ENCODE measurements at places on chromosomes 7 and 10.

DNA sequence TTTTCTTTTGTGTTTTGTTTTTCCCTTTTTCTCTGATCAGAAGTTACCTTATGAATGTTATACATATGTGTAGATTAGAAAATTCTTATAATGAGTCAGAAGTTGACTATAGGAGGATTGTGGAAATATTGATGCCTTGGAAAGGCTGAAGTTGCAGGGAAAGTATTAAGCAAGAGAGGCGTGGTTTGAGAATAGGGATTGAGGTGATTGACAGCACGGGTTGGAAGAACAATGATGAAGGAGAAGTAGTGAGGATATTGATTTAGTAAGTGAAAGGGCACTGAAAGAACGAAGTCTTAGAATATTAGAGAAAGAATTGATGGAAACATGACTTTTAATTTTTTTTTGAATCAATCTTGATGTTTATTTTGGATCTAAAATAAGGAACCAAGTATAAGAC is 176.0 kb downstream of the EXOC4 start:
- no peak for DNase-seq

- DNase-seq, result no peak
Measured at GRCh38 chr7:52959336-52959735, 76.1 kb upstream of the POM121L12 start.

GRCh38 chr10:27138277-27138676 is 15.9 kb downstream of the YME1L1 start:
- DNase-seq, result no peak

DNA sequence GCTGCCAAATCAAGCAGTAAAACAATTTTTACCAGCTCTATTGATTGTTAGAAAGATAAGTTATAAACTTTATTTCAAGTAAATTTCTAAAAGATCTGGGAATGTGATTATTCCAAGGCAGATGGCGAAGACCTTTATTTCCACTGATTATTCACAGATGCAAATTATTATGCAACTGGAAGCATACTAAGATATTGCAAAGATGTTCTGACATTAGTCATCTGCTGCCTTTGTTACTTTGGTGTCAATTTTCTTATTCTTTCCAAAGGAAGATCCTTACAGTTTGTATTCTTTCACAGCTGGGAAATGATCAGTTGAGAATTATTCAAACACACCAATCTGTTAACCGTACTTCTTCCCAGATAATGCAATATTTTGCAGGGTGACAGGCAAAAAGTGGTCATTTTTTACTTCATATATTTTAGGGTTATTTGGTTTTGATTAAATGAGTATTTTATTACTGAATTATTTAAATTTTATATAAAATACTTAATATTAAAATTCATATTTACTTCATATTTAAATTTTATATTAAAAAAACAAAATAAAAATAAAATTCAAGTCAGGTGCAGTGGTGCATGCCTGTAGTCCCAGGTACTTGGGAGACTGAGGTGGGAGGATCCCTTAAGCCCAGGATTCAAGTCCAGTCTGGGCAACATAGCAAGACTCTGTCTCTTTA is 171.3 kb downstream of the FZD1 start:
- DNase-seq, result no peak

DNA sequence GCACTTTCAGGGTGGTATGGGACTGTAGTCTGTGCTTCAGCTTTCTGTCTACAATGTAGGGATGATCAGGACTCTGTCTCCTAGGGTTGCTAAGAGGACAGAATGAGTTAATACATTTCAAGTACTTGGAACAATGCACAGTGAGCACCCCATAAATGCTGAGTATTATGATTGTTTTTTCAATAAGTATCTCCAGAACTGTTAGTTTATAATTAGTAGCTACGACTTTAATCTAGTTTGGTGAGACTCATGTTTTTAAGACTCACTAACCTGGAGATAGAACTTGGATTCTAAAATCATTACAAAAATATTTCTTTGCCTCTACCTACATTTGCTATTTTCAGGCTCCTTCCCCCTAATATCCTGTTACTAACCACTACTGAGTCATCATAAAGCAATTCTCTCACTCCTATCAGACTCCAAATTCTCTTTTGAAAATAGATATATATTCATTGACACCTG is 95.3 kb downstream of the CPED1 start:
- DNase-seq, result no peak

DNA sequence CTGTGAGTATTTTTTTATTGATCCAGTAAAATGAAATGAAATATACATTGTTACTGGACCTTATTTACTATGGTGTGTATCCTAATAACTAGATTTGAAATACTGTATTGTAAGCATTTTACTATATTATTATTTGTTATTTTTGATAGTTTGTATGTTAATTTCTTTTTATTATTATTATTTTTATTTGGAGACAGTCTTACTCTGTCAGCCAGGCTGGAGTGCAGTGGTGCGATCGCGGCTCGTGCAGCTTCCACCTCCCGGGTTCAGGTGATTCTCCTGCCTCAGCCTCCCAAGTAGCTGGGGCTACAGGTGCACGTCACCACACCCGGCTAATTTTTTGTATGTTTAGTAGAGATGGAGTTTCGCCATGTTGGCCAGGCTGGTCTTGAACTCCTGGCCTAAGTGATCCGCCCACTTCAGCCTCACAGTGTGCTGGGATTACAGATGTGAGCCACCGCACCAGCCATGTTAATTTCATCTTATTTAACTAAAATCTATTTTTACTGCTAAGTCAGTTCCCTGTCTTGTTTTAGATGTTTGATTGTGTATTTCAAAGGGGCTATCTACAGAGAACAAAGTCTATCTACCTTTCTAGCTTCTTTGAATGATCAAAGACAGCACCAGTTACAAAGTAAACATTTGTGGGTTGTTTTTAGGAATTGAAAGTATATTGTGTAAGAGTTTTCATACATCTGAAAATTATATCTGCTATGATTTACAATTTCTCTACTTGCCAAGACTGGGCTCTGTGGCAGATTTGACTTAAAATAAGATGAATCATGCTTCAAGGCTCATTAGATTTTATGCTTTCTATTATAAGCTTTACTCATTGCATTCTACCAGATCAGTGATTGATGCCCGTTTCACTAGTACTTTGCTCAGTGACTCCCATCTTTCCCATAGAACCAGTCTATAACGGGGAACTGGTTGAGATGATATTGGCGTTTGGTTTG is 41.6 kb downstream of the CDC123 start:
- no peak for DNase-seq

- DNase-seq, result no peak
Measured at GRCh38 chr10:58796824-58797223, 284.2 kb downstream of the BICC1 start.

GRCh38 chr7:93040355-93040754 is 77.4 kb downstream of the SAMD9 start:
- DNase-seq, result no peak

DNA sequence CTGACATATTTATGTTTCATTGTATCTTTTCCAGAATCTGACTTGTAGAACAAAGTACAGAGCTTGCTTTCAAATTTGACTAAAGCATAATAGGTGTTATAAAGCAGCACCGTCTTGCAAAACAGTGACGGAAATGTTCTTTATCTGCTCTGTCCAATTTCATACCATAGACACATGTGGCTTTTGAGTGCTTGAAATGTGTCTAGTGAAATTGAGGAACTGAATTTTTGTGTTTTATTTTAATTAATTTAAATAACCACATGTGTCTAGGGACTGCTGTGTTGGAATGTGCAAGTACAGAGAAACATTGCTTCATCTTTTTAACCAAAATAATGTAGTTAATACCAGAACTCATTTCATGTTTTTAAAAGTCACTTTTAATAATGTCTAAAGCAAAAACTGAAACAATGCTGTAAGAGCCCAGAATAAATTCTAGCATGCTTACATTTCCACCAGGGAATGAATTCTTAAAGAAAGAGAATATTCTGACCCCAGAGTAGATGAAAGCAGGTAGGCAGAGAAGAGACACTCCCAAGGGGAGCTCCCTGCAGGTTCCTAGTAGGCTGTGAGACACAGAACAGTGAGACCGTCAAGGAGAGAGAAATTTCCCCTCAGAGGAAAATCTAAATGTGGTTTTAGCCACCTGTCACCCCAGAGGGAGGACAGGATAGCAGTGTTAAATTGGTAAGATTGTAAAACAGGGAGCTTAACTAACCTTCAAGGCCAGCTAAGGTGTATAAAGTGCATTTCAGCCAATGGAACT is 175.3 kb upstream of the KMT2E start:
- no peak for DNase-seq

DNA sequence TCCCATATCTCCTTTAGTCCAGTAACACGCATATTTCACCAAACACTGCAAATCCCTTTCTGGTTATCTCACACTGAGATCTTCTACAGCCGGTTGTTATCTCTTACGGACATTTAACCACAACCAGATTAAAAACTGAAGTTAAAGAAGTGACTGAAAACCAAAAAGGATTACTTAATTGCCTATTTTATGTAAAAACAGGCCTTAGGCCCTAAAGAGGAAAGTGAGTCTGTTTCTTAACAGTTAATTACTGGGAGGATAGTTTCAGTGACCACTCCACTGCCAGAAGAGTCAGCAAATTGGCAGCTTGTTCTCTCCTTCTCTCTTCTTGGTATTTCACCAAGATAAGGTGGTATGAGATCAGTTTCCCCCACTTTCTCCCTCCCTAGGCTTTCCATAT is 161.9 kb upstream of the MEOX2 start:
- DNase-seq, result no peak

DNA sequence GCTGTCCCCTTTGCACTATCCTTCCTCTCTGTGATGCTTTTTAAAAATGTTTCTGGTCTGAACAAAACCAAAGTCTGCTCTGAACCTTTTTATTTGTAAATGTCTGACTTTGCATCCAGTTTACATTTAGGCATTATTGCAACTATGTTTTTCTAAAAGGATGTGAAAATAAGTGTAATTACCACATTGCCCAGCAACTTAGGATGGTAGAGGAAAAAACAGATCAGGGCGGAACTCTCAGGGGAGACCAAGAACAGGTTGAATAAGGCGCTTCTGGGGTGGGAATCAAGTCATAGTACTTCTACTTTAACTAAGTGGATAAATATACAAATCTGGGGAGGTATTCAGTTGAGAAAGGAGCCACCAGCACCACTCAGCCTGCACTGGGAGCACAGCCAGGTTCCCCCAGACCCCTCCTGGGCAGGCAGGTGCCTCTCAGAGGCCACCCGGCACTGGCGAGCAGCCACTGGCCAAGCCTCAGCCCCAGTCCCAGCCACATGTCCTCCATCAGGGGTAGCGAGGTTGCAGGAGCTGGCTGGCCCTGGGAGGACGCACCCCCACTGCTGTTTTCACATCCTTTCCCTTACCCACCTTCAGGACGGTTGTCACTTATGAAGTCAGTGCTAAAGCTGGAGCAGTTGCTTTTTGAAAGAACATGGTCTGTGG is 11.4 kb upstream of the CSGALNACT2 start:
- no peak for DNase-seq

GRCh38 chr7:127844707-127845331 is 186.4 kb downstream of the LRRC4 start:
- peak; percentile 17 for DNase-seq

DNA sequence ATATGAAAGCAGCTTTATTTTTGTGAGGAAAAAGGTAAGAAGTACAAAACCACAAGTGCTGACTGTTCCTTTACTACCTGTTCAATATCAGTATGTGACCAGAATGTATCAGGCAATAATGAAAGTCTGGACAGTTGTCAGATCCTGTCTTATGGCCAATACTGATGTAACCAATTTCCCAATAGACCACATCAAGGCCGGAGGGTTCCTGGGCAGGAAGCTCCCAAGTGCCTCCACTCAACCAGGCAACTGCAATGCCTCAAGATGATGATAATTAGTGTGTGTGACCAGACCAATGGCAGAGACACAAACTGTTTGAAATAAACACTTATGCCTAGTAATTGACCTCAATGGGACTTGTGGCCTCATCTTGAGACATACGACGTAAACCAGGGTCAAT is 149.4 kb upstream of the ASAH2 start:
- DNase-seq, result no peak

- DNase-seq, result no peak
Measured at GRCh38 chr7:157547611-157548010, 210.8 kb downstream of the DNAJB6 start.

- no peak for DNase-seq
Measured at GRCh38 chr10:104128214-104128613, 6.2 kb downstream of the SFR1 start.

DNA sequence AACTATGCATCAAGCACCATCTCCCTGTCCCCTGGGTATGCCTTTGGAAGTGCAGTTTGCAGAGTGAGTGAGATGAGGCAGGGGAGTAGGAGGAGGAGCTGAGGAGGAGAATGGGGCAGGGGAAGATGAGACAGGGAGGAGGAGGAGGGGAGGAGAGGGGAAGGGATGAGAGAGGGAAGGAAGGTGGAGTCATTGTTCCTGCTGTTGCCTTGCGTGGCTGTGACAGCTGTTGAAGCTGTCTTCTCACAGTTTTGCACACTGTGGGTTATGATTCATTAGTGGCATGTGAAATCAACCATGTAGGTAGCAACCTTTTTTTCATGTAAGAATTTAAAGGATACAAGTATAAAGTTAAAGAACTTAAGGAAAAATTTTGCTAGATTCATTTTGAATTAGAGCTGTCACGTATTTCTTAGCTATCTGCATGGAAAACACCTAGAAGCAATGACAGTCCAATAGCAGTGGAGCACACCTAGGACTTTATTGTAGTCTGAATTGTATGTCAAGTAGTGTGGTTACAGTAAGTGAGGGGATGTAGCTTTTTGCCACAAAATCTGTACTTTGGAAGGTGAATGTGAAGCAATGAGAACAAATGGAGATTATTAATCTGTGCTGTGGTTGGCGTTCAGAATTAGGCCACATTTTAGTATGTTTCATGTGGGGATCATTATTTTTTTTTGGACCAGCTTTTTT is 21.7 kb downstream of the CCM2 start:
- DNase-seq, result no peak

- DNase-seq, result no peak
Measured at GRCh38 chr10:90195288-90195840, 494.0 kb downstream of the KIF20B start.

- peak; percentile 95 for DNase-seq
Measured at GRCh38 chr10:93496322-93497041, at the start of gene CEP55. TSS of gene CEP55 (plus strand) at chr10:93496612. CDS start at chr10:93500052, 3,440 bp downstream.

GRCh38 chr7:138388673-138389491 is 71.2 kb upstream of the TRIM24 start:
- no peak for DNase-seq

- DNase-seq, result no peak
Measured at GRCh38 chr10:79378647-79379511, 31.6 kb downstream of the PPIF start.

DNA sequence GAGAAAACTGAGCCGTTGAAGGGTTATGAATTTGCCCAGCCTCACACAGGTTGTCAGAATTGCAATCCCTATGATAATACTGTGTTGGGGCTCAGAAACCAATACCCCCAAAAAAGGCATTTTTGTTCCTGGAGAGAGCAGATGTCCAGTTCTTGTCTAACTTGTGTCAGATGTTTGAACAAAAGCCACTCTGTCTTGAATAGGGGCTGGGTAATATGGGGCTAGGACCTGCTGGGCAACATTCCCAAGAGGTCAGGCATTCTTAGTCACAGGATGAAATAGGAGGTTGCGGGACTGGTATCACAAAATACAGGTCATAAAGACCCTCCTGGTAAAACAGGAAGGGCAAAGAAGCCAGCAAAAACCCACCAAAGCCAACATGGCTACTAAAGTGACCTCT is 482.1 kb downstream of the IPMK start:
- no peak for DNase-seq

GRCh38 chr10:74947781-74948401 is 121.5 kb downstream of the KAT6B start:
- no peak for DNase-seq
